T47D (cell line): ENCODE measurements at places on chromosomes 1 and 21.

- no peak for DNase-seq
Observed at GRCh38 chr1:181711820-181712219, 228.5 kb downstream of the CACNA1E start.

- no peak for DNase-seq
Observed at GRCh38 chr1:160429125-160429561, 28.8 kb downstream of the VANGL2 start.

- DNase-seq = no peak
Observed at GRCh38 chr1:184465489-184466146, 78.8 kb downstream of the C1orf21 start.

DNA sequence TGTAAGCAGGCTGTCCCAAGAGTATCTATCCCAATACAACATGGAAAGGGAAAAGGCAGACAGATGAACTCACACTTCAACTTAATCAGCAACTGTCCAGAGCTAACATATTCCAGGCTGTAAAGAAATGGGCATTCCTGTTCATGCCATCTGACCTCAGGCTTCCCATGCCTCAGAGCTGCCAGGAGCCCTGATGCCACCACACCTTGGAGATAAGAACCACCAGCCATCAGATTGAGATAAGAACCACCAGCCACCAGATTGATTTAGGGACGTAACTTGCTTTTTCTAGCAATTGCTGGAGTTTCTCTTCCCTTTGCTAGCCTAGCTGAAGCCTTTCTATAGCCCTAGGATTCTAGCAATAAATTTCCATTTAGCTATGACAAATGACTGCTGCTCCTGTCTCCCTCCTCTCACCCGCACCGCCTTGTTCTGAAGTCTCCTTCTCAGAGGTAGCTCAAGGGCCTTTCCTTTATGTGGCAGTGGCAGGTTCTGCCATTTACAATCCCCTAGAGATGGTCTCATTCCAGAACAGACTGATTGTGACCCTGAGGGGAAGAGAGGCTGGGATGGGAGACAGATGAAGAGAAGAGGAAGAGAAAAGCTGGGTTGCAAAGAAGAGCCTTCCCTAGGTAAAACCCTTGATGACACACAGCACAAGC is 88.0 kb upstream of the CTTNBP2NL start:
- DNase-seq = no peak

GRCh38 chr1:15804060-15804459 is 3.4 kb downstream of the UQCRHL start:
- no peak for DNase-seq

DNA sequence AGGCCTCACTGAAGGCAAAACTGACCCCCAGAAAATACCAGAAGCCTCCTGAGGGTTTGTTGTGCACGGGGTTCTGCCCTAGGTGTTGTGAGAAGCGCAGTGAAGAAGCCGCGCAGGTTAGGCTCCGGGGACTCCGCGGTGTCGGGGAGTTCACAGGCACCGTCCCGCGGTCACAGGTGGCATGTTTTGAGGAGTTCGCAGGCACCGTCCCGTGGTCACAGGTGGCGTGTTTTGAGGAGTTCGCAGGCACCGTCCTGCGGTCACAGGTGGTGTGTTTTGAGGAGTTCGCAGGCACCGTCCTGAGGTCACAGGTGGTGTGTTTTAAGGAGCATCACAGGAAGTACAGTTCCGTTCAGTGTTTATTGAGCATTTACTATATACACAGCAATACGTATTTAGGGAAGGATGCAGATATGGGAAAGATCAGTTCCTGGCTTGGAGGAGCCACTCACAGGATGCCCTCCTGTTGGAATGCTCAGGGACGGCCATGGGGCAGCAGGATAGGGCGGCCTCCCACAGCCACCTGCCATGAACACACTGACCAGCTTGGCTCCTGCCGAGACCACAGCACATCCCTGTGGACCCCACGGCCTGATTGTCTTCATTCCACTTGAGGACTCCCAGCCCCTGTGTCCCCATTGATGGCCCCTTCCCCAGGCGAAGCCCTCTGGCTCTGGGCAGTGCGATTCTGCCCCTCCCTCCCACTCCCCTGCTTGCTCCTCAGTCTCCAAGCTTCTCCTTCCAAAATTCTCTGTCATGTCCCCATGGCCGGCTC is 86.0 kb upstream of the VAMP3 start:
- DNase-seq = no peak

DNA sequence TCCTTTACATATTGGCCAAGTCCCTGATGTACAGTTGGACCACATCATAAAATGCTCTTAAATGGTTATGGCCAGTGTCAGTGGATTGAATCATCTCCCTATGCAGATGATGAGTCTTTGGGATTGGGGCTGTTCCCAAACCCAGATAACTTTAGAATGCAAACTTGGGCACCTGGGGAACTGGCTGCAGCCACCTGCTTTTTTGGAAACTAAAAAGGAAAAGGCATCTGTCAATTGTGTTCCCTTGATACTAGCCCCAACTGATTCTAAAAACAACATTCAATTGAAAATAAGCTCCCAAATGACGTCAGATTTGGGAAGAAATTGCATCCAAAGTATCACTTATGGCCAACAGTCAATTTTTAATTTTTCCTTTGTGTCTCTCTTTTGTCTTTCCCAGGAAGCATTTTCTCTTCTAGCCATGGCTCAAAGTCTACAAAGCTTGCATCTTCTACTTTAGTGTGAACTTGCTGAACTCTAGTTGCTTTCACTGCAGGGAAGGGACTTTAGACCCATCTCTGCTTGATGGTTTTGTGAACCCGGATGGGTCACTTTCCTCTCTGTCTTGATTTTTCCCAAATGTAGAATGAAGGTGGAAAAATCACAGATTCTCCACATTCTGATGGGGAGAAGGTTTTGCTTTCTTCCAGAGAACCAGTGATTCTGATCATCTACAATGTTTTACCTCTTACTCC is 402.3 kb upstream of the USP24 start:
- no peak for DNase-seq

- no peak for DNase-seq
Observed at GRCh38 chr21:44052071-44052829, 40.1 kb downstream of the TRAPPC10 start.

- no peak for DNase-seq
Observed at GRCh38 chr1:208541225-208541855, 297.2 kb upstream of the PLXNA2 start.

DNA sequence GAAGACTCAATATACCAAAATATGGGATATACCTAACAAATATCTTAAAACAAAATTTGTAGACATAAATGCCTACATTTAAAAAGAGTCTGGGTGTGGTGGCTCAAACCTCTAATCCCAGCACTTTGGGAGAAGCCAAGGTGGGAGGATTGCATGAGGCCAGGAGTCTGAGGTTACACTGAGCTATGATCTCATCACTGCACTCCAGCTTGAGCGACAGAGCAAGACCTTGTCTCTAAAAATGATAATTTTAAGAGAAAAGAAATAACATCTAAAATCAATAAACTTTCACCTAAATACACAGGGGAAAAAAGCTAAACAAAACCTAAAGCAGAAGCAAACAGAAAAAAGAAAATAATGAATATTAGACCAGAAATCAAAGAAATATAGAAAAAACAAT is 102.7 kb upstream of the PBX1 start:
- DNase-seq = no peak

GRCh38 chr1:94068999-94069918 is 51.7 kb downstream of the ABCA4 start:
- peak; percentile 73 for DNase-seq

- DNase-seq = no peak
Observed at GRCh38 chr21:46054451-46054881, 43.4 kb upstream of the COL6A2 start.

GRCh38 chr1:159940006-159940620 is 5.3 kb downstream of the IGSF9 start:
- DNase-seq = no peak

- no peak for DNase-seq
Observed at GRCh38 chr1:64890699-64891447, 75.5 kb downstream of the JAK1 start.

DNA sequence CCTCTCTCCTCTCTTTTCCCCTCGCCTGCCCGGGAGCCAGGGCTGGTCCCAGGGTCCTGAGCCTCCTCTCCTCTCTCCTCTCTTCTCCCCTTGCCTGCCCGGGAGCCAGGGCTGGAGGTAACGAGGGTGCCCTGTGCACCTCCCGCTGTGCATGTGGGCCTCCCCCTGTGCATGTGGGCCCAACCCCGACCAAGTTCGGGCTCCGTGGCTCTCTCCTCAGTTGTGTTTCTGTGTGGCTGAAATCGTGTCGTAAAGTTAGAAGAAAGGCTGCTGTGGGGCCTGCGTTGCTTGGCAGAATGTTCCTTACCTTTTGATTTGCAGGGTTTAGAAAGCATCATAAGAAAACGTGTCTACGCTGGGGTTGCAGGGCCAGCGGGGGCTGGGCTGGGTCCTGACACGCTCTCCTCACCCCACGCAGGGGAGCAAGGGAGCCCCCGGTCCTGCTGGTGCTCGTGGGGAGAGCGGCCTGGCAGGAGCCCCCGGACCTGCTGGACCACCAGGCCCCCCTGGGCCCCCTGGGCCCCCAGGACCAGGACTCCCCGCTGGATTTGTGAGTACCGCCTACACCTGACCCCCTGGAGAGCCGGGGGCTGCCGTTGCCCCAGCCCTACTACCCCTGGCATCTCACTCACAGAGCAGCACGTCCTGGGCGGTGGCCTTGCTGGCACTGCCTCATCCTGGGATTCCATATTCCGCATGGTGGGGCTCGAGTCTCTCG is 55.6 kb downstream of the SLC19A1 start:
- DNase-seq = no peak

DNA sequence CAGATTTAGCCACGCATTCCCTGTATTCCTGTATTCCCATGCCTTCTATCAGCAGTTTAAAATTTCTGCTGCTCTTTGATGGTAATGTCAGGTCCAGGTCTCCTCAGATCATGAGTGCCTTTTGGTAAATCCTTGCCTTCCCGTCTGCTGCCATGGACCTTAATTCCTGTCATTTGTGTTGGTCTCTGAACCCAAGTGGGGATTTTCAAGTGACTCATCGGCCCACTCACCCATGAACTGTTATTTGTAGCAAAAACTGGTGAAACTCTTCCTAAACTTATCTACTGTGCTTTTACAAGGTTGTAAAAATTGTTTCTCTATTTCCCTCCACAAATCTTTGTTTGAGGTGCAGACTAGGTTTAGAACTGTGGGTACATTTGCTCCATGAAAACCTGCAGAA is 47.4 kb downstream of the ACTN2 start:
- DNase-seq = no peak
